Activated CD4-positive, alpha-beta T cell treated with anti-CD3 and anti-CD28 coated beads, Interleukin-2, amount 50 U/mL, for 16 hours (primary cell): ENCODE measurements at places on chromosomes 3 and 15.

DNA sequence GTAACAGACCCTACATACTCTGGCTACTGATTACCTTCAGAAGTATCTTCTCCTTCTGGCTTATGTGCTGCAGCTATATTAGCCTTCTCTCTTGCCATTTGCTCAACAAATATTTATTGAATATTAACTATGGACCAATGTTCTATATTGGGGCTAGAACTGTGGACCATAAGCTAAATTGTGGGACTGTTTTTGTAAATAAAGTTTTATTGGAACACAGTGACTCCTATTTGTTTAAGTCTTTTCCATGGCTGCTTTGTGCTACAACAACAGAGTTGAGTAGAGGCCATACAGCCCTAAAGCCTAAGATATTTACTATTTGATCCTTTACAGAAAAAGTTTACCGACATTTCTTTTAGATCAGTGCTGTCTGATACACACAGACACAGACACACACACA lies 20.3 kb upstream of the XIRP1 start:
- DNase-seq: no peak

GRCh38 chr15:101672298-101672697 lies 20.1 kb upstream of the TM2D3 start:
- no peak for DNase-seq

DNA sequence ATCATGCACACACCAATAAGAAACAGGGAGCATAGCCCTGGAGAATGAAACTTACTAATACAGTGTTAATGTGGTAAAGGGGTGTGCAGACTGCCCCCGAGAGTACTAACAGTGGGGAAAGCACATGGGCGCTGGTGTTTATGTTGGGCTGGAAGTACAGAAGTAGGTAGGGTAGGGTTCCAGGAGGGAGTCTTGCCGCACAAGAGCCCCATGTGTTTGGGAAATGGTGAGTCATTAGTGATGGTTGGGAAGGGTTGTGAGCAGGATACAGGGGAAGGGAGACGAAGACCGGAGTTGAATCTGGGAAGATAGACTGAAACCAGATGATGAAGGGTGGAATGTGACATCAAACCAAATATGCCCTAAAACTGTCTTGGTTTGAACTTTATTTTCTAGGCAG lies 117.1 kb downstream of the THSD4 start:
- no peak for DNase-seq

DNA sequence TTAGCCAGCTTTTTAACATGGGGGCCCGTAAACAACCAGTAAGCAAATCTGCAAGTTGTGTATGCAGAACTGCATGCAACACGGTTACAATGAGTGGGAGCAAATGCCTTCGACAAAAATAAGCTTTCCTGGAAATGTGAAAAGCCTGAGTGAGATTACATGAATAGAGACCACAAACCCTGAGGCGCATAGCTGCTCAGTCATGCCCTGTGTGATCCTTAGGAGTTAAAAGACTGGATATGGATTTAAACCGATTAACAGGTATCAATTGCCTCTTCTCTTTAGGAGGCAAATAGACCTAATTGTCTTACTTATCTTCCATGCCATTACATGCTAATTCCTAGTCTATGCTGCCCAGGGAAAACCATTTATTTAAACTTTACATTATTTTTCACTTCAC lies 810.3 kb downstream of the ROBO1 start:
- no peak for DNase-seq

GRCh38 chr3:72186400-72186855 lies 401.5 kb upstream of the PROK2 start:
- no peak for DNase-seq

- no peak for DNase-seq
Observed at GRCh38 chr3:128617270-128617556, 33.4 kb downstream of the RPN1 start.

DNA sequence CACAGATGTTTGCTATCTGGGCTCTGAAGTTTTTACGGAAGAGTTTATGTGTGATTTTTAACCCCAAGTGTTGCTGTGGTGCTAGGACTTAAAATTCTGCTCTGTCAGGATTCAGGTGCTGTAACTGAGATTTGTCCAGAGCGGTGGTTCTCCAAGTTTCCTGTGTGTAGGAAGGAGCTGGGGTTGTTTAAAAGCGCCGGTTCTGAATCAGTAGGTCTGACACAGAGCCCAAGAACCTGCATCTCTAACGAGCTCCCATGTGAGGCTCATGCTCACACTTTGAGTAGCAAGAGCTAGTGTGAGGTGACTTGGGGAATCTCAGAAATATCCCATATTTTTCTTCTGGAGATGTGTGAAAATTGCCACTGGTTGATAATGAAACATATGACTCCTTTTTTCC lies 325.5 kb downstream of the SATB1 start:
- no peak for DNase-seq

GRCh38 chr15:35674873-35675781 lies 129.2 kb upstream of the DPH6 start:
- DNase-seq: peak; percentile 6

- no peak for DNase-seq
Observed at GRCh38 chr3:25888892-25889524, 99.1 kb downstream of the OXSM start.

DNA sequence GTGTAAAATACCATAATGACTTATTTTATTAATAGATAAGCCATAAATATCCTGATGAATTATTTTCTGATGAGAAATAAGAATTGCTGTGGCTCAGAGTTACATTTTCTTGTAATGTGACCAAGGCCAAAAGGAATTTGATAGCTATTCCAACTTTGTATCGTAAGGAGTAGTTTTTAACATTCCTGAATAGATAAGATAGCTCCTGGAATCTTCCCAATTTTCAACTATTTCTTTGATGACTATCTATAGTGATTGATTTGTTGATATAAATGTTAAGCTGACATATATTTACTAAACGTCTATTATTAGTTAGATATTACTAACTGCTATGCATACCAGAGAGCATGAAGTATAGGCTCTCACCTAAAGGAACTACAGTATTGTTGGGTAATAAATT lies 49.1 kb upstream of the SATB1 start:
- no peak for DNase-seq

GRCh38 chr3:42192334-42193200 lies 73.4 kb downstream of the CCK start:
- no peak for DNase-seq

DNA sequence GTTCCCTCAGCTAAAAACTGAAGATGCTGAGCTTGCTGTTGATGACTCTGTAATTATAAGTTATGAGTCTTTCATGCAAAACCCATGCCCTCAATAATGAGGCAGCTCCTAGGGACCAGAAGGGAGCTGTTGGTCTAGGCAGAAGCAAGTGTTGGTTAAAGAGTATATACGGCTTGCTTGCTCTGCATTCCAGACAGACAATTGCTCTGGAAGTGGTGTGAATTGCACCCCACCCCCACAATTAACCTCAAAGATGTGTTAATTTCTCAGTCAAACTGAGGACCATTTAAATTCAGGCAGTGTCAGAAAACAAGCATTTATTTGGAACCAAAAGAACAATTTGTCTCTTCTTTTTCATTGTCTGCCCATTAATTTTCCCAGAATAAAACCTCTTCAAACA lies 163.5 kb upstream of the EOMES start:
- DNase-seq: no peak
